ENCODE measurements at places on chromosomes 2 and 18.

- no peak for DNase-seq
Measured at GRCh38 chr2:71630454-71631328, 177.3 kb downstream of the DYSF start.

- DNase-seq, result no peak
Measured at GRCh38 chr2:126803434-126803775, 95.3 kb upstream of the TEX51 start.

- DNase-seq, result peak; percentile 77
Measured at GRCh38 chr18:74493689-74494088, 2.5 kb upstream of the CNDP2 start.

- DNase-seq, result no peak
Measured at GRCh38 chr2:181165199-181165868, 184.9 kb downstream of the UBE2E3 start.

- no peak for DNase-seq
Measured at GRCh38 chr2:37623971-37624900, 47.2 kb downstream of the CDC42EP3 start.

- no peak for DNase-seq
Measured at GRCh38 chr2:98546186-98546585, 62.1 kb downstream of the COA5 start.

GRCh38 chr2:73283545-73284295 is 558 bp downstream of the FBXO41 start:
- no peak for DNase-seq

DNA sequence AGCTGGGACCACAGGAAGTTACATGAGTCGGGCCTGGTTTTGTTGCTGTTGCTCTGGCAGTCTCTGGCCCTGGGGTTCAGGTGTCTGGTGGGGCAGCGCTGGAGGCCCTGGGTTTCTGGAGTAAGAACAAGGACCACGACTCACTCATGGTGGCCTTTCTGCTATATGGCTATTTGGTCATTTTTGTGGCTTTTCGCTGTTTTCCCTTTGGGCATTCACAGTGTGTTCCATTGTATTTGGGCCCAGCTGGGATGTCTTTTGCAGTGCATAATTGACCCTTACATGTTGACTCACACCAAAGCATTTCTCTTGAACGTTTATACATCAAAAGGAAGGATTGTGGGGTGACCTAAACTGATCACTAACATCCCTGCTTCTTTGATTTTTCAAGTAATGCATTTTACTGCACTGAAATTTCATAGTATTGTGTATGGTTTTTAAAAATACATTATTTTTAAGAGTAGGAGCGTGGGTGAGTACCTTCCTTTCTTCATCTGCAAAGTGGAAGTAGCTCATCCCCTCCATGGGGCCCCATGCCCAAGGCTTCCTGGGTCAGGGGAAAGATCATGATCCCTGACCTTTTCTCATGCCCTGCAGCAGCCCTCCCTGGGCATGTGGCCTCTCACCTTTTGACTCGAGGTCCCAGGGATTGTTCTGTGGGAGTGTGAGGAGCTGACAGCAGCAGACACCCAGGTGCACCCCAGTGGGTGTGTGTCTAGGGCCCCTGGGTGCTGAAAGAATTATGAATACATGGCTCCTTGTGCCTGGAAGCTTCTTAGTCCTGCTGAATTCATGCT is 225.5 kb downstream of the AGAP1 start:
- DNase-seq, result no peak

DNA sequence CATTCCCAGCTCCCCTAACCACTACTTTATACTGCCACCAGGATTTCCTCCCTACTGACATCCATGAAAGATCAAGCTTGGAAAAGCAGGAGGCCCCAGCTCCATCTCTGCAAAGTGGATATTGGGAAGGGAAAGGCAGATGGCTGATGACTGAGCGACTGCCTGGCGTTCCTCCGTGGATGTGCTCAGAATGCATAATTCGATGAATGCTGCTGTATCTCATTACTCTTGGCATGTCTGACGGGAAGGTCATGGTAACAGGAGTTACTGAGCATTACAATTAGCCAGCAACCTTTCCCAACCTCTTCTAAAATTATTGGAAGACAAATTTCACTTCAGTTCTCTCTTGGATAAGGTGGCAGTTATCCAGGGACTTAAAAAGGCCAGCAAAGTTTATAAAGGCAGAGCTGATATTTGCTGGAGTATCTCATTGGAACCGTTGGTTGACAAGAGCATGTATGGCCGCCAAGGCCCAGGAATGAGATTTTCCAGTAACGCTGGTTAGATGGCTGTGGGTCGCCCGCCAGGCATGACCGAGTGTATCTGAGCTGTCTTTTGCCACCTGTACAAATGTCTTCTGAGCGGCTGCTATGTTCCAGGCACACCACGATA is 34.5 kb downstream of the KCNE4 start:
- DNase-seq, result no peak

DNA sequence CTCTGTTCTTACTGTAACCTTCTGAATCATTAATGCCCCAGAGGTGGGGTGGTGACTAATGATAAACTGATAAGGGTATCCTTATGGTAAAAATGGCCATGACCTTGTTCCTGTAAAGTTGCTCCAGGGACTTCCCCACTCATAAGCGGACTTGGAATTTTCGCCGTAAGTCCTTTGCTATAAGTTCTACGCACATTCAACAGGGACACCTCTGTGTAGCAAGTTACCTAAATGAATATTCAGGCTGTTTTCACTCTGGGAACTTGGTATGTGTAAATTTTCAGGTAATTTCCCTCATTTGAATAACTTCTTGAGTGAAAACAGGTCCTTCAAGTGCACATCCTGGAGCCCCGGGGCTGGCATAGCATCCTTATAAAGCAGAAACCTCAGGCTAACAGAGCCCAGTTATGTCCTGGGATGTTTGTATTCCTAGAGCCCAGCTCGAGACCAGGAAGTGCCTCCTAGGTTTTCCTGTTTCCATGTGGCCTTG is 9.4 kb upstream of the AGFG1 start:
- DNase-seq, result no peak

DNA sequence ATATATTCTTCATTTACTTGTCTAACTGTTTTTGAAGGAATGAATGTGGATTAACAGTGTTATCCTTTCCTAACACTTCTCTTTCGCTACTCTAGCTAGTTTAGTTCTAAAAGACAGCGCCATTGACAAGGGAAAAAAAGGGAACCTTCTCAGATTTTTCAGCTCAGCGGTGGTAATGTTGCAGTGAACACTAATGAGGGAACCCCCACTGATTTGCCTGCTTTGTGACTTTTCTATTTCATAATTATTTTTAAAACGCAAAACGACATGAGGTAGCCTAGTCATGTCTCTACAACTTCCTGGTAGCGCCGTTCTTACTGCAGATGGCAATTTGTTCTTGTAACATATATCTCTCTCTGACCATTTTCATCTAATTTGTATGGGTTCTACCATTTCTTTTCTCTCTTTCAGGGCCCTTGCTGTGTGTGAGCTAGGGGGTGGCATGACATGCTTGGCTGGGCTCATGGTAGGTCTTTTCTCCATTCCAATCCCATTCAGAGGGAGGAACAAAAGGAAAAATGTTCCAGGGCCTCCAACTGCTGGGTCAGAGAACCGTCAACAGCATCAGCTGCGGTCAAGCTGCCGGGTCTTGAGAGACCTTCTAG is 235.5 kb upstream of the SIX3 start:
- no peak for DNase-seq

DNA sequence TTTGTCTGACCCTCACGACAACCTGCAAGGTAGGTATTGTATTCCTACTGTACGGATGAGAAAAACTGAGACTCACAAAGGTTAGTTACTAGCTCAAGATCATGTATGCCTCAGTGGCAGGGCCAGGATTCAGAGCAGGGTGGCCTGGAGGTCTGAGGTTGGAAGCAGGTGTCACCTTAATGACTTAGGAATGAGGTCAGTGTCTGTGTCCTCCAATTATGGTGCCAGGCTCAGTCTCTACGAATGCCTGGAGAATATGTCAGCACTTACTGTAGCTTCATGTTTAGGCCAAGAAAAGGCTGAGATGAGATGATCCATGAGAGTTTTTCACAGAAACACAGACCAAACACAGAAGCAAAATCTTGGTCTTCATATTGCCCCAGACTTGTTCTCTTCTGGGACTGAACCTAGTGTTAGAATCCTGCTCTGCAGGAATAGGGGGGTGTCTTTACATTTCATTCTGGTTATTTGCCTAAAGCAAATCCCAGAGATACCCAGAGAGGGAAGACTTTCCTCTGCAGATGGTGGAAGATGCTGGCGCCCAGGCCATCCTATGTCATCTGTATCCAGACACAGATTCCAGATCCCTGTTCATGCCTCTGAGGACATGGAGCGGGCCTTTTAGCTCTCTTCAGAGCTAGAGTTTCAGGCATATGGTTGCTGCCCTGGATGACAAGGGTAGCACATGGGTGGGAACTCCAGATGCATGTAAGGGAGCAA is 16.3 kb upstream of the RAB10 start:
- DNase-seq, result no peak

DNA sequence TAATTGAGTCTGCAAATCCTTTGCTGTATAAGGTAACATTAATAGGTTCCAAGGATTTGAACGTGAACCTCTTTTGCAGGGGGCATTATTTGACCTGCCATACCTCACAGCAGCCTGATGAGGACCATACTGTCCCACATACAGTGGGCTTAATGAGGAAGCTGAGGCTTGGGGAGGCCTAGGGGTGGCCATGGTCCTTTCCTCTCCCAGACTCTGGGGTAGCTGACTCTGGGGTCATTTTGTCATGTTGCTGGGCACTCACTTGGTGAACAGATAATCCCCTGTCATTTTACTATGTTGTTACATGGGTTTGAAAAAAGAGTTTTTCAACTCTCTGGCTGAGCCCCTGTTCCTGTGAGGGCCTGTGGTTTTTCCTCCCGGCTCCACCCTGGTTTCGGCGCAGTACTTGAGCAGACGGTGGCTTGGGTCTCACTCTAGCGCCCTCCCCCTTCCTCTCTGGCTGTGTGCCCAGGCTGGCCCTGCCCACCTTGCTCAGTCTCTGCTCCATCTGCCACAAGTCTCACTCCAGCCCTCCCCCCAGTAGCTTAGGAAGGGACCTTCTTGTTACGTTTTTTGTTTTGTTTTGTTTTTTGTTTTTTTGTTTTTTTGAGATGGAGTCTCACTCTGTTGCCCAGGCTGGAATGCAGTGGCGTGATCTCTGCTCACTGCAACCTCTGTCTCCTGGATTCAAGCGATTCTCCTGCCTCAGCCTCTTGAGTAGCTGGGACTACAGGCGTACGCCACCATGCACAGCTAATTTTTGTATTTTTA is 21.0 kb downstream of the INPP4A start:
- peak; percentile 84 for DNase-seq

GRCh38 chr2:143685421-143686078 is 556.3 kb downstream of the ARHGAP15 start:
- no peak for DNase-seq

DNA sequence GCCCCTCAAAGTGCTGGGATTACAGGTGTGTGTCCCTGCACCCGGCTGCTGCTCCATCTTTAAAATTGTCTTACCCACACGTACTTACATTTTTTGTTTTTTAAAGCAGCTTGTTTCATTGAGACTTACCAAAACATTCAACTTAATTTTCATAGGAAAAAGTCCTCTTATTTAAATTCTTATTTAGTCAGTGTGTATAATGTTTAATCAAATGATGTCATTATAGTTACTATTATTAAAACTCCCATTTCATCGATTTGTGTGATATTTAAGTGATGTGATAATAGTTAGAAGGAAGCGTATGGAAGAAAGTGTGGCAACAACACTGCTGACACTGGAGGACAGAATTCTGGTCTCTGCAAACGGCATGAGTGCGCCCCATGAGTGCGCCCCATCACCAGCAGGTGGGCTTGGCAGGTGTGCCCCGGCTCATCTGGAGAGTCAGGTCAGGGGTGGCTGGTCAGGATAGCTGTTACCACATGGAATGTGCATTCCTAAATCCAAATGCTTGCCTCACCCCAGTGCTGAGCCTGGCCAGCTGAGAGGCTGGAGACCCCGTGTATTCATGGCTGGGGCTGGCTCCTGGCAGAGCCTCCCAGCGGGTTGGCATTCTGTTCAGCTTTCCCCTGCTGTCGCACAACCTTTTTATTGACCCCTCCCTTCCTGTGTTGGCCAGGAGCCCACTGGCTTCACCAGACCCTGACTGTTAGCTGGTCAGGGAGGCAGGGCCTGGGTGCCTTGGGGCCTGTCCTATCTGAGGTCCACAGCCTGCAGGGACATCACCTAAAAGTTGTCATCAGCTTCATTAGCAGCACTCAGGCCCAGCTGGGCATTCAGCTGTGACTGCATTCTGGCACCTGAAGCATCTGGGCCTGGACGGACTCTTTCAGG is 79.7 kb downstream of the AGAP1 start:
- no peak for DNase-seq

DNA sequence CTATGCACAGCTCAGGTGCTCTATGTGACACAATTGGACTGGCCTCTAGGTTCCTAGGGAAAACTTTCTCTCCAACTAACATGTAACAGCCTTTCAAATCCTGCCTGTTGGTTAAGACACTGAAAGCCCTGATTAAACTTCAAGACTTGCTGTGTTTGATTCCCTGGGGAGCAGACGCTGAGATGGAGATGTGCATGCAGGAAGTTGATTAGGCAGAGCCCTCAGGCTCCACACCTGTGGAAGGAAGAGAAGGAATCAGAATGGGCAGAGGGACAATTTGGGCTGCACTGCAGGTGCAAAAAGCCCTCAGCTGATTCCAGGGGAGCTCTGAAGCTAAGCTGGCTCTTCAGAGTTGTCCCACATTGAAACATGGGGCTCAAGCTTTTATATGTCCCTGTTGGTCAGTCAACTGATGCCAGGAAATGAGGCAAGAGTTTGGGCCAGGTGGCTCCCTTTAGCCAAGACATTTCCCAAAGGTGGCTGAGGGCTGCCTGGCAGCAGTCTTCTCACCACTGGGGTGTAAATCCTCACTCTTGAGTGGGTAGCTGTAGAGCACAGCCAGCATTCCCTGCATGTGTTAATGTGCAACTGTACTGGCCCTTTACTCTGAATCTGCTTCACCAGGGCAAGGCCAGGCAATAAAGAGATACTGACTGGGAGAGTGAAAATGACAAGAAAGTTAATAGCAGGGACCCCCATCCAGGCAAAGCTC is 199.5 kb upstream of the DDX18 start:
- DNase-seq, result no peak

- DNase-seq, result no peak
Measured at GRCh38 chr2:26609205-26609631, 31.9 kb downstream of the CIB4 start.

DNA sequence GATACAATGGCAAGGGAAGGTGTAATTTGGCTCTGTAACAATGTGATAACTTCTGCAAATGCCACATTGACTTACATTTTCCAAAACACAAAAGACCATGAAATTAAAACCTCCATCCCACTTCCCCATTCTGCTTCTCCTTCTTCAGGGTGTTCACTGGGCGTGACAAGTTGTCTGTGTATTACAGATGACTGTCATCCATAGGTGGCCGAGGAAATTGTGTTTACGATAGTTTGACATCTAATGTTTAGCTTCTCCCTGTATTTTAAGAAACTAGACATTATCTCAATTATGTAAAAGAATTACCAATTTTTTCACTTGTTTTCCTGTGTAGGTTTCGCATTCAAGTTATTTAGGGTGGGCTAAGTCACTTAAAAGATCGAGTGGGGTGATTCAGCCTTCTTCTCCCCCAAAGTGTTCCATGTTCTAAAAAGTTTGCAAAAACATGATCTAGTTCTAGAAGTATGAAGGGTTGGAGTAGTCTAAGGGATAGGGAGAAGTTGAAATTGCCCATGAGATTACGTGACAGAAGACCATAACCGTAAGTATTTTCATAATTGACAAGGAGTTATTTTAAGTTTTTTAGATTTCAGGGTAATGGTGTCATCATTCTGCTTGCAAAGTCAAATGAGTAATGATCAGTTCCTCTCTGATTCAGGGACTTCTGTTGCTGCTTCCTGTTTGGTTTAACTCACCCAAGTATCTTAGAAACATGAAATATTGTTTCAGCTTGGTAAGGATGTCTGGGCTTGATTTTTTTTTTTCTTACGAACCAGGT is 25.2 kb upstream of the CYTIP start:
- DNase-seq, result peak; percentile 80

GRCh38 chr2:235157746-235158482 is 206.1 kb downstream of the SH3BP4 start:
- no peak for DNase-seq
